ENCODE measurements at places on chromosomes 5 and 9.

GRCh38 chr5:68187268-68188055 is 28.1 kb upstream of the PIK3R1 start:
- DNase-seq, result no peak

DNA sequence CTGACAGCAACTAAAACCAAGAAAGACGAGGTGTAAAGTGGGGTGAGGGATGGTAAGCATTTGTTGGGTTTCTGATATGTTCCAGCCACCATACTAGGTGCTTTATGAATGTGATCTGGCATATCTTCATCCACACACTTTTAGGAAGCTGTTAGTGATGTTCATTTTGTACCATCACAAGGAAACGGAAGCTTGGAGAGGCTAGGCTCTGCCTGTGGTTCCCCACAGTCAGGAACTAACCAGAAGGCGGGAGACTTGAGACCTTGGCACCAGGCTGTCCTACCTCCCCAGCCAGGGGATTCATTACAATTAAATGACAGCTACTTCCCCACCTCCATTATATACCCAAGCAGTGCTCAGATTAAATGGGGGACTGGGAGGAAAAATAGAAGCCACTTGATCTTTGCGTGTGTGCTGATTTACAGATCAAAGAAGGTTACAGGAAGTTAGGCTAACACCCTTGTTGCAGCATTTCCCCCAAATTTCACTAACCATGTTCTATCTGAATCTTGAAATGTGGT is 43.0 kb downstream of the SFXN1 start:
- no peak for DNase-seq

- DNase-seq, result no peak
Observed at GRCh38 chr9:68953771-68954170, 60.1 kb downstream of the PRKACG start.

- no peak for DNase-seq
Observed at GRCh38 chr9:70147196-70147595, 103.5 kb downstream of the MAMDC2 start.
